ENCODE measurements at places on chromosomes 12 and 14. TPM values are rescaled to one million over a fixed set of nuclear protein-coding genes. Genes with fewer than 3 reads are reported as not detected.
A peak's percentile ranks its signal among the peaks of the same experiment; 100 is the strongest.

DNA sequence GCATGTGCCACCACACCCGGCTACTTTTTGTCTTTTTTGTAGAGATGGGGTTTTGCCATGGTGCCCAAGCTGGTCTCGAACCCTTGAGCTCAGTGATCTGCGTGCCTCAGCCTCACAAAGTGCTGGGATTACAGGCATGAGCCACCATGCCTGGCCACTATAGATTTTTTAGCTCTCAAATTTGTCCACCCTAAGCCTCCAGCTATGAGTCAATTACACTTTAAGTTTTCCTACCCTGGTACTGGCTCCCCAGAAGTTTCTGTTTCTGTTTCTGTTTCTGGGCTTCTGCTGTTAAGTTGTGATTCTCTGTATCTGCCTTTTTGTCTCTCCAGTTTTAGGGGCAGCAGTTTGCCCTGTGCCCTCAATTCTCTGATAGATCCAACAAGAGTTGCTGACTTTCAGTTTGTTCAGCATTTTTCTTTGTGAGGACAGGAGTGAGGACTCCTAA lies 4.4 kb upstream of the TINF2 start:
- peak; percentile 85 for DNase-seq

DNA sequence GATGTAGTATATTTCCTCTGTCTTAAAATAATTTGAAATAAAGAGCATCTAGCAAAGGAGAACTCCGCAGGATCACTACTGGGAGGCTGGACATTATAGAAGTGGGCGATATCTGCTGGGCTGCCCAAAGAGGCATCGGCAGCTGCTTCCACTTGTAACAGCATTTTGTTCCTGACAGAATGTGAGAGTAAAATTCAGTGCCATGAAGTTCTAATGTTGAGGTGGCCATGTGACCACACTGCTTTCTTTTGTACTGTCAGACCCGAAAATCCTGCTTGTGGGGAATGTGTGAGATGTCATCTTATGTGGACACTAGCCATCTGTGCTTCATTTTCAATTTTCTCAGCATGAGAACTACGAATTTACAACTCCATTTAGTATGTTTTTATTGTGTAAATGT lies 151.9 kb downstream of the ACSS3 start:
- no peak for DNase-seq

GRCh38 chr12:123264642-123265041 lies 7.0 kb downstream of the CDK2AP1 start:
- DNase-seq = no peak

DNA sequence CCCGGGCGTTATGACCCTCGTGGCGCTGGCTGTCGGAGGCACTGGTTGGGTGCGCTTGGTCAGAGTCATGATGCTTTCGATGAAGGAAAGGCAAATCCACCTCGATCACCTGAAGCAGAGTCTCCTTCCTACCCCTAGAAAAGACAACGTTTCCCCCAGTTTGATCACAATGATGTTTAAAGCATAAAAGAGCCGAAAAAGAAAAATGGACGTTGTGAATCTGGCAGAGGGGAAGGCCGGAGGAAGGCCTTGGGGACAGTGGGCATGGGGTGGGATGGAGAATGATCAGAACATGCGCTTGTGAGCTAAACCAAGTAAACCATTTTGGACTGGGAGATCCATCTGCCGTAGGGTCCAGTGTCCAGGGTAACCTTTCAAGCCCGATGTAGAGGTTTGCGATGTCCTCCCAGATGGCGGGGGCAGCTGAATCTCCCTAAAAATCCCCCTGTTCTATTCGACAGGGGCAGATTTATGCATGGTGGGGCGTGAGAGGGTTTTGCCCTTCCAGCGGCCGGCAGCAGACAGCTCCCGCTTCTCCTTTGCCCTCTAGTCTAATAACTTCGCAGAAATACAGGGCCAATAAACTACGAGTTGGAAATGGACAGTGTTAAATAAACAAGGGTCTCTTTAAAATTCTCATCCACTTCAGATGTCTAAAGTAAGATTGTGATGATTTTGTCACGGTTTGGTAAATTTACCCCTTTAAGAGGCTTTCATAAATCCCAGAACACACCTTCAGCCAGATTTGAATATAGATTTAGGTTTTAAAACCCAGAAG lies 2.3 kb upstream of the OTX2 start:
- DNase-seq = peak; percentile 50

DNA sequence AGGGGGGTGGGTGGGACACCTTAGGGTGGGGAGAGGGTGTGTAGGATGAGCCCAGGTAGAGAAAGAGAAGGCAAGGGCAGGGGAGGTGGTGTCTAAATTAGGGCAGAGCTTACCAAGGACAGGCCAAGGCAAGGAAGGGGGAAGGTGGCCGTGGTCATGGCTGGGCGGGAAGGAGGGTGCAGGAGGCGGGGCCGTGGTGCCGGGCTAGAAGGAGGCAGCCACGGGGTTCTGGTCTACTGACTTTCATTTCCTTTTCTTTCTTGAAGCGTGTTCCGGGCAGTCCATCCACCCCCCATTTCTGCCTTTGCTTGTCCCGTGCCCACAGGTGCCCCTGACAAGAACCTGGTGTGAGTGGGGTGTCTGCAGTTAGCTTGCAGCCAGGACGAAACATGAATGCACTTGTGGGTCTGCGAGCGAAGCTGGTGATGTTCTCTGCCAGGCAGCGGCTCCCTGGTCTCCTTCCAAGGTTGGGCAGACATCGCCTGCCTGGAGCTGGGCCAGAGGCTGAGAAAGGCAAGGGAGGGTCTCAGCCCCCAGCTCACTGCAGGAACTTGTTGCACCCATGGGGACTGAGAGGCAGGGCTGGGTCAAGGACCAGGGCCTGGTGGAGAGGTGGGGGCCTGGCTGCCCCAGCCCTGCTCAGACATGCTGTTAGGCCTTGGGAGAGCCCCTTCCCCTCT lies 58.2 kb downstream of the KIF26A start:
- no peak for DNase-seq

DNA sequence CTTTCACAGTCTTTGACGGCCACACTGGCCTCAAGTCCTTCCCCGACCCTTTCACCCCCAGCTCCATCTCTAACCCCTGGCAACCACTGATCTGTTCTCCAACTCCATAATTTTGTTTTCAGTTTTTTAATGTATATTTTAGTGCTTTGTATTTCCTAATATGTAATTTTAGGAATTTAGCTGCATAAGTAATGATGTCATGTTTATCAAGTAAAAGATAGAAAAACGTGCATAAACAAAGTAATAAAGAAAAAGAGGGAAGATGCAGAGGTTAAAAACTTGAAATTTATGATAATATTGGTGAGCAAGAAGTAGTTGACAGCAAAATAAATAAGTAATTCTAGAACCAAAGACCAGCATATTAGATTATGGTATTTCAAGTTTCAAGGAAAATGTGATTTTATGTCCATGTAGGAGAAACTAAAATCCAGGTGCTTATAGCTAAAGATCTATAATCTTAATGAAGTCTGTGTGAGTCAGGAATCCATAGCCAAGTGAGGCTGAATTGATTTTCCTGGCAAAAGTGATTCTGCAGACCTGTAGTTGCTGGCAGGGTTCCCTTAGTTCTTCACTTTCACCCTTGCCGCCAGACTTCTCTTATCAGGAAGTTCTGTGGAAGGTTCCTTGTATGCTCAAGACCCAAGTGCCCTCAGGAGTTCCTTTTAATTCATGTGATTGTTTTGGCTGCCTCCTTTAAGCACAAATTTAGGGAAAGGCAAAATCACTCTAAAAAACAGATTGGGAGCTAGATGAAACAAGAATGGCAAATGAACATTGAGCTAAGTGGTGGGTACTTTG lies 24.4 kb downstream of the FBXW8 start:
- no peak for DNase-seq

DNA sequence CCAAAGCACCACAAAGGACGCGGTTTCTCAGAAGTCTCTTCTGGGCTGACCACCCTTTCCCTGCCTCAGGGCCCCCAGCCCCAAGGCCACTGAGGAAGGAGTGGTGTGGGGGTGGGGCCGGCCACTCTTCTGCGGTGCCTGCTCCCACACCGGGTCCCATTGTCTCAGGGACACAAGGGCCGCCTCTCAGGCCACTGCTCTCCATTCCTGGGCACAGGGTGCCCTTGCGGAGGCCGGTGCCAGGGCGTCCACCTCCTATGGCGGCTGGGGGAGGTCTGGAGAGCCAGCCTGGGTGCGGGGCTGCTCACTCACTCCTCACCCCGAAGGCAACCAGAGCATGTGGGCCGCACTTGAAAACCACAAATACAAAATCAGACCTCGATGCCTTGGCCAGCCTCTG lies 44.1 kb downstream of the PRIMA1 start:
- DNase-seq = no peak

GRCh38 chr12:118981285-118982211 lies at the start of gene SRRM4:
TSS of gene SRRM4 (plus strand) at chr12:118981541. CDS start at chr12:118981883, 342 bp downstream.
- DNase-seq = peak; percentile 64

DNA sequence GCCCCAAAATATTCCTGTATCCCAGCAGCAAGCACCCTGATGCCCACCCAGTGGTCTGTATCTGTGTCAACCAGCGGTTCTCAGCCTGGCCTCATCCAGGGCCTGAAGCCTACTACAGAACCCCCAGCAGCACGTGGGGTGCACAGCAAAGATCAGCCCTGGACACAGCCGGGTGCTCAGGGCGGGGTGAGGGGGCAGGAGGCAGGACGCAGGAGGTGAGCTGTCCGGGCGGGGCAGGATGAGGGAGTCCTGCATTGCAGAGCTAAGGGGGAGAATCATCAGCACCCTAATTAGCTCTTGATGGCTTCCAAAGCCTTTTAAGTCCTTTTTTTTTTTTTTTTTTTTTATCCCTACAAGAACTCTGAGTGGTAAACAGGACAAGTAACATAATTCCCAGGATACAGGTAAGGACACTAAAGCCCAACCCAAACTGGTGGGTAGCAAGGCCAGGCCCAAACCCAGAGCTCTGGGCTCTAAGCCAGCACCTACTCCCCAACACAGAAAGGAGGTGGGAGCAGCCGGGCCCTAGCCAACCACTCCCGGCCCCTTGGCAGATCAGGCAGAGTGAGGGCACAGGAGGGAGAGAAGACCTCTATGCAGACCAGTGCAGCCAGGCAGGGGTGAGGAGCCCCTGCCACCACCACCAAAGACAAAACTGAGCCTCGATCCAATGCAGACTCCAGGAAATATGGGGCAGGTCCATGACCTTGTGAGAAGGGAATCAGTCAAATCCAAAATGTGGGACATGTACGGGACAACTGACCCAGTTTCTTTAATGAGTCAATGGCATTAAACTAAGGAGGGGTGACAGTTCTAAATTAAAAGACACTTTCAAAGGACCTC lies 32.3 kb upstream of the EIF5 start:
- no peak for DNase-seq

DNA sequence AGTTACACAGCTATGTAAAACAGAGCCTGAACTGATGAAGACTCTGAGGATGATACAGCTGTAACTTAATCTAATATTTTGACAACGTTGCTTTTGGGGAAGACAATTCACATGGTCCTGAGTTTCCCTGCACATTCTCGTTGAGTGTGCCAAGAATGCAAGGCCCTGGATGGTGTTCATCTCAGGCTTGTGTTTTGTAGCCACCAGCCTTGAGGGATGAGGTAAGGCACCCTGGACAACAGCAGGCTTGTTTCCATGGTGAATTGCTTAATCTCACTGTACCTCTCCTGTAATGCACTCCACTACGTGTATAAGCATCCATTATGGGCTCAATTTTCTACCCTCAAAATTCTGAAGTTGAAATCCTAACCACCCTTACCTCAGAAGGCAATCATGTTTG lies 2.1 kb downstream of the CATSPERB start:
- no peak for DNase-seq

DNA sequence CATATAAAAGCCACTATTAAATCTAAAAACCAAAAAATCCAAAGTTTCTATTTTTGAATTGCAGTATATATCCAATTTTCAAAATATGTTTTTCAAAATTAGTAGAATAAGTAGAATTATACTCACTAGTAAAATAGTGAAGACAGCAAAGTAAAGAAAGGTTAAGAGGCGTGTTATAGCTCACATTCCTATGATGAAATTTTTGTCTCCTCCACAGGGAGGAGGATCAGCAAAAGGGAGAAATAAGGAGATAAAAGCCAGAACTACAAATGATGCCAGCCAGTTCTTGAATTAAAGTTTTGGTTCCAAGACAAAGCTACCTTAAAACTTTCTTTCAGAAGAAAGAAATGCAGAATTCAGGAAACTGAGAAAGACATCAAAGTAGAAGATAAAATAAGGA lies 50.0 kb downstream of the C2CD5 start:
- DNase-seq = no peak

DNA sequence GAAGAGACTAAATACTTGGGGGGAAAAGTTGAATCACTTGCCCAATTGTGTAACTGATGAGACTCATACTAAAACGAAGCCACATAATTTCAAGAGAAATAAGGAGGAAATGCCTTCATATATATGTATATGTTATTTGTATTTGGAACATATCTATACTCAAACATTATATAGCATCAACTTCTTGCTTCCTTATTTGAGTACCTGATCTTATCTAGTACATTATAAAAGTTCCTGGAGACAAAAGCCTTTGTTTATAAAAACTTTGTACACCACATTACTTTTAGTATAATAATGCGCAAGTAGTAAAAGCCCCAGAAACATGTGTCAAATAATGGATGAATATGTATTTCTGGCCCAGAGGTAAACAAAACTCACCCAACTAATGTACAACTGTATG lies 92.0 kb downstream of the SLC2A13 start:
- DNase-seq = no peak

GRCh38 chr14:102736956-102737355 lies 40.3 kb upstream of the TRAF3 start:
- DNase-seq = no peak

- no peak for DNase-seq
Measured at GRCh38 chr14:85527006-85527405, 2.9 kb upstream of the FLRT2 start.

DNA sequence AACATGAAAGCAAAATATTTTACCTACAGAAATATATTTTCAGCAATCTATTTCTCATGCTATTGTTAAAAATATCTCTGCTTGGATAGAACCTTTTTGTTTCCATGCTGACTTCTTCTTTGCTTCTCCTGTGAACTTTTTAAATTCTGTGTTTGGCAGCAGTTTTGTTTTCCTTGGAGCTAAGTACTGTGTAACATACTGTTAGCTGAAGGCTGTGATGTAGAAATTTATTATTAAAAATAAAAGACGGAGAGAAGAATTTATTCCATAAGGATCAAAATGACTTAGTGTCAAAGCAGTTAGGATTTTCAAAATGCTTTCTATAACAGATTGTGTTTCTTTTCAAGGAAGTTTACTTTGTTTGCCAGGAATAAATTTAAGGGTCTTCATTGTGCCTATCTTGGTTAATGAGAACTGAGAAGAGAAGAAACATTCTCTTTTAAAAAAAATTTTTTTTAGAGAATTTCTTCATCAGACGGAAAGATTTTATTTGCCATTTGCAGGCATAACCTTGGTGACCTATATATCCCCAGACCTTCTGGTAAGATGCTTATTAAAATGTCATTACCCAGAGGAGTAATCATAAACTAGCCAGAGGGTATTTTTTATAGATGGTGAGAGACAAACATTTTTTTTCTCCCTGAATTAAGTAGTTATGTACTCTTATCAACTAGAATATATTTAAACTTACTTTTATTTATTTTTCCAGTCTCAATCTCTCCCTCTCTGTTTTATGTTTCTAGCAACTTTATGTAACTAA lies 147.1 kb upstream of the SLCO1C1 start:
- DNase-seq = no peak

GRCh38 chr14:79730196-79730595 lies 481.1 kb downstream of the DIO2 start:
- DNase-seq = no peak

KRT75 gene
- total RNA-seq = not detected

OR4K13 gene
- total RNA-seq = not detected

SRRM4 gene
- total RNA-seq = not detected

BCL11B gene
- total RNA-seq = 48.2 TPM

AICDA gene
- total RNA-seq = not detected

SMIM41 gene
- total RNA-seq = 0.19 TPM

GARIN6 gene
- total RNA-seq = not detected

ACOT6 gene
- total RNA-seq = not detected

NOXRED1 gene
- total RNA-seq = 0.40 TPM

All from activated CD4-positive, alpha-beta T cell treated with anti-CD3 and anti-CD28 coated beads, Interleukin-2, amount 10 ng/mL, durations not matched to agents 24 days and 14 days (primary cell).